ENCODE measurements at places on chromosomes 1 and 21.
A peak's percentile ranks its signal among the peaks of the same experiment; 100 is the strongest.

DNA sequence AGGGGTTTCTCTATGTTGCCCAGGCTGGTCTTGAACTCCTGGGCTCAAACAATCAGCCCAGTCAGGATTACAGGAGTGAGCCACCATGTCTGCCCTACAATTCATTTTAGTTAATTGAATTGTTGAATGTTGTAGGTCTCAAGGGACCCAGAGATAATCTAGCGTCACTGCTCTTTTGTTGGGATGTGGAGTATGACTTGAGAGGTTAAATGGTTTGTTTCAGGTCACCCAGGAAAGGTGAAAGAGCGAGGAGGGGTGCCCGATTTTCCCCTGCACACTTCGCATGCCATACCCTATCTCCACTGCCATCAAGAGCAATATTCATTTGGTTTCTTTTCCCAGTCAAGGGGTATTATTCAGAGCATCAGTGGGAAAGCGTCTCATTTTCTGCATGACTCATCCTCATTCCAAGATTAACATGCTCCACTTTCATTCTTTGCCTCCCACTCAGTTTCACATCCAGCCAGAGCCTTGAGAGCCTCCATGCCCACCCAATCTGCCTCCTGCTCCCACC is 13.1 kb upstream of the SLC30A1 start:
- no peak for DNase-seq

DNA sequence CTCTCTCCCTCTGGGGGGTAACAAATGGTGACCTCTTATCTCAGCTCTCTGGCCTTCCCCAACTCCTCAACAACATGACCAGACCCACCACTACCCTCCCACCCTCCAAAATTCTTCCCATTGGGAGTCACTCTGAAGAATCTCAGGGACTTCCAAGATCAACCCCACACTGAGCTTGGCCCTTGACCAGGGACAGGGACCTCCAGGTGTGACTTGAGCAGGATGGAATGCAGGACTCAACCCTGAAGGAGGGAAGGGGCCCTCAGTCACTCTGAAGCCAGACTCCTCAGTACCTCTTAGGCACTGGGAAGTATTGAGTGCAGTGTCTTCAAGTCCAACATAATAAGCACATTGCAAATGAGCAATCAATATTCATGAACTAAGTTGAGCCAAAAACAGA is 1.9 kb downstream of the CASQ1 start:
- no peak for DNase-seq

DNA sequence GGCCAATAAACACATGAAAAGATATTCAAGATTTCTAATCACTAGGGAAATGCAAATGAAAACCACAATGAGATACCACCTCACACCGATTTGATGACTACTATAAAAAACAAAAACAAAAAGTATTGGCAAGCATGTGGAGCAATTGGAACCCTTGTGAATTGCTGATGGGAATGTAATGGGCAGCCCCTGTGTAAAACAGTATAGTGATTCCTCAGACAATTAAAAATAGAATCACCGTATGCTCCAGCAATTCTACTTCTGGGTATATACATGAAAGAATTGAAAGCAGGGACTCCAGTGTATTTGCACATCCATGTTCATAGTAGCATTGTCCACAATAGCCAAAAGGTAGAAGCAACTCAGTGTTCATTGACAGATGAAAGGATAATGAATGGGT is 12.9 kb upstream of the C1orf115 start:
- no peak for DNase-seq

DNA sequence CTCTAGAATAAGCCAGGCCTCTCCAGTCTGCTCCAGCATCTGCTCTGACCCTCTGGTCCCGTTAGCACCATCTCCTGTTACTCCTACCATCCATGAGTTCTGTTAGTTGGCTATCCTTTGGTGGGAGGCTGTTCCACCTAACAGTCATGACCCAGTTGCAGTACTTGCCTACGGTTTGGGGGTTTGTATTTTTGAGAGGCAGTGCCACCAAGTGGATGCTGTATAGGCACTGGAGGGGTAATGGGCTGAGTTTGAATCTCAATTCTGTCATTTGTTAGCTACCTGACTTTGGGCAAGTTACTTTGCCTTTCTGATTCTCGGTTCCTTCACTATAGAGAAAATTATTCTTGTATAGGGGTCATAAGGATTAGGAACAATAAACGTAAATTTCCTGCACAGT is 12.1 kb upstream of the C8B start:
- no peak for DNase-seq

- no peak for DNase-seq
Observed at GRCh38 chr1:220839474-220839873, 39.8 kb upstream of the HLX start.

- no peak for DNase-seq
Observed at GRCh38 chr1:95021805-95022643, 50.7 kb downstream of the ALG14 start.

GRCh38 chr1:246971090-246971721 is 36.7 kb downstream of the ZNF695 start:
- peak; percentile 11 for DNase-seq

DNA sequence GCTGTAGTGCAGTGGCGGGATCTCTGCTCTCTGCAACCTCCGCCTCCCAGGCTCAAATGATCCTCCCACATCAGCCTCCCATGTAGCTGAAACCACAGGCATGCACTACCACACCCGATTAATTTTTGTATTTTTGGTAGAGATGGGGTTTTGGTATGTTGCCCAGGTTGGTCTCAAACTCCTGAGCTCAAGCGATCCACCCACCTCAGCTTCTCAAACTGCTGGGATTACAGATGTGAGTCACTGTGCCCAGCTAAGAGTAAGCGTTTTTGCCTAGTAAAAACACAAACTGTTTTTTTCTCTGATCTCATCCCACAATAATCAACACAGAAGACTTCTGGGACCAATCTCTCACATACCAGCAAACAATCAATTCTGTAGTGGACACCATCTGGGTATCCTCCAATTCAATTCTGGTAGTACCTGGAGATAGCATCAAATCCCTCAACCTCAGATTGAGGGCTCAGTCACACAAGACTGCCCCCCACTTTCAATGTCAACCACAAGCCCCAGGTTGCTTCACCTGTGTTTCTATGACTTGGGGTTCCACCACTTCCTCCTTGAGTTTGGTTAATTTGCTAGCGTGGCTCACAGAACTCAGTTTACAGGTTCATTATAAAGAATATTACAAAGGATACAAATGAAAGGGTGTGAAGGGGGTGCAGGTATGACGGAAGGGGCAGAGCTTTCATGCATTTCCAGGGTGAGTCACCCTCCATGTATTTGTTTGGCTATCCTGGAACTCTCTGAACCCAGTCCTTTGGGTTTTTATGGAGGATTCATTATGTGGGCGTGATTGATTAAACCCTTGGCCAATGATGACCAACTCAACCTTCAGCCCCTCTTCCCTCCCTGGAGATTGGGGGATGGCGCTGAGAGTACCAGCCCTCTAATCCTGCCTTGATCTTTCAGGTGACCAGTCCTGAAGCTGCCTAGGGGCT is 40.0 kb upstream of the RHOU start:
- DNase-seq: no peak

DNA sequence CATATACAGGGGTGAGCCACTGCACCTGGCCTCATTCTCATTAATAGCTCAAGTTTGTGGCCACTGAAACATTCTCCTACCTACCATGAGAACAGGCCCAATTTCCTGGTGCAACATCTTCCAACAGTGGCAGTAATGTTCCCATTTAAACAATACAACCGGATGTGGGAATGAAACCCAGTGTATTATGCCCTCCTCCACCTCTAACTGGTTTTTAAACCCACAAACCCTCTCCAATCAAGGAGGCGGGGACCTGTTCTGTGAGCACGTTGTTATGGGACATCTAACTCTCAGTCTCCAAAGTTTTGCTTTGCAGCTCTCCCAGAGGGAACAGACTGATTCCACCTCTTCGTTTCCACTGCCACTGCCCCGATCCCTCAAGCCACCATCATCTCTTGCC is 2.6 kb downstream of the CTNNBIP1 start:
- no peak for DNase-seq

GRCh38 chr1:27795601-27796000 is 22.6 kb downstream of the STX12 start:
- DNase-seq: no peak

GRCh38 chr1:24418898-24419628 is 3.5 kb downstream of the NIPAL3 start:
- DNase-seq: no peak

DNA sequence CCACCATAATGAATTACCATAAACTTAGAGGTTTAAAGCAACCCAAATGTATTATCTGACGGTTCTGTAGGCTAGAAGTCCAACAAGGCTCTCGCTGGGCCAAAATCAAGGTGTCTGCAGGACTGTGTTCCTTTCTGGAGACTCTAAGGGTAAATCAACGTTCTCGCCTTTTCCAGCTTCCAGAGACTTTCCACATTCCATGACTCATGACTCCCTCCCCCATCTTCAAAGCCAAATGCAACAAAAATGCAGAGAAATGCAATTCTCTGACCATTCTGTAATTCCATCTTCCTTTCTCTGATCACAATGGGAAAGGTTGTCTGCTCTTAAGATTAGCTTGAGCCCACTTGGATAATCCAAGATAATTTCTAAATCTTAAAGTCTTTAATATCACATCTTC is 287.1 kb downstream of the LTN1 start:
- DNase-seq: no peak

DNA sequence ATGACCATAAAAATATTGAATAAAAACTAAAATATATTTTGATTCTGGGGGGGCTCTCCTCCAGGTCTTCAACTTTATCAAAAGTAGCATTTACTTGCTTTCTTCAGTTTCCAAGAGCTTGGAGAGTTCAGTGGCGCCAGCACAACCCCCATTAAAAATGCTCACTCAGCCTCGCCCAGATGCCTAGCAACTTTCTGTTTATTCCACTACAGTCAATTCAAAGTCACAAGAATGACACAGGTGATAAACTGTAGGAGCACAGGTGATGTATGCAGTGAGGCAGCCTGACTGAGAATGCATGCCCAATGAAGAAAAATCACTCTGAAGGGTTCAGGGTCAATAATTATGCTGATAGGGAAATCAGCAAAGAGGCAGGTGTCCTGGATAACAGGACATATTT is 159.4 kb upstream of the ATP1B1 start:
- DNase-seq: no peak

GRCh38 chr1:39398278-39399021 is 93.0 kb upstream of the BMP8A start:
- peak; percentile 52 for DNase-seq

- DNase-seq: no peak
Observed at GRCh38 chr1:225347123-225347683, 80.6 kb downstream of the LBR start.

DNA sequence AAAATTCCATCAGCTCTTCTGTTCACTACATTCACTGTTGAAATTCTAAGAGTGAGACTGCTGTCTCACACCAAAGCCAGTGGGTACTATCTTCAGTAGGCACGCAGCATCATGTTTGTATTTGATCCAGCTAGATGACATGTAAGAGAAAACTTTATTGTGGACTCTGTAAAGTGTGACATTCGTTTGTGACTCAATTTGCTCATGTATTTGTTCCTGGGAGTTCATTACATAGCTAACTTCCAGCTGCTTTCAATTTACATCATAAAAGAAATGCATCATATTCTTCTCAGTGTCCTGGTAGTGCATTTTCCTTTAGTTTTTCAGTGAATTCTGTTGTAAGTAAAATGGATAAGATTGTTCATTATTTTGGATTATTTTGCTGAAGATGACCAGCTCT is 31.4 kb downstream of the CTH start:
- DNase-seq: no peak

DNA sequence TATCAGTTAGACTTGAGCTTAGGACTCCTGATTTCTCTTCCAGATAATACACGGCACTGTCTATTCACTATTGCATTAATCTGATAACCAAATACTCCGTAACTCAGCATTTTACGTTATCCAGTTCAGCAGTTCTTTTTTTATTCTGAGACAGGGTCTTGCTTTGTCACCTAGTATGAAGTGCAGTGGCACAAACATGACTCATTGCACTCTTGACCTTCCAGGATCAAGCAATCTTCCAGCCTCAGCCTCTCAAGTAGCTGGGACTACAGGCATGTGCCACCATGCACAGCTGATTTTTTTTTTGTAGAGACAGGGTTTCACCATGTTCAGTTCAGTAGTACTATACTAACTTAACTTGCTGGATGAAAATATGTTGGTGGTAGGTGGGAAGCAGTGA is 156.4 kb downstream of the PATJ start:
- DNase-seq: no peak

- no peak for DNase-seq
Observed at GRCh38 chr1:19661721-19662228, 2.9 kb upstream of the HTR6 start.

DNA sequence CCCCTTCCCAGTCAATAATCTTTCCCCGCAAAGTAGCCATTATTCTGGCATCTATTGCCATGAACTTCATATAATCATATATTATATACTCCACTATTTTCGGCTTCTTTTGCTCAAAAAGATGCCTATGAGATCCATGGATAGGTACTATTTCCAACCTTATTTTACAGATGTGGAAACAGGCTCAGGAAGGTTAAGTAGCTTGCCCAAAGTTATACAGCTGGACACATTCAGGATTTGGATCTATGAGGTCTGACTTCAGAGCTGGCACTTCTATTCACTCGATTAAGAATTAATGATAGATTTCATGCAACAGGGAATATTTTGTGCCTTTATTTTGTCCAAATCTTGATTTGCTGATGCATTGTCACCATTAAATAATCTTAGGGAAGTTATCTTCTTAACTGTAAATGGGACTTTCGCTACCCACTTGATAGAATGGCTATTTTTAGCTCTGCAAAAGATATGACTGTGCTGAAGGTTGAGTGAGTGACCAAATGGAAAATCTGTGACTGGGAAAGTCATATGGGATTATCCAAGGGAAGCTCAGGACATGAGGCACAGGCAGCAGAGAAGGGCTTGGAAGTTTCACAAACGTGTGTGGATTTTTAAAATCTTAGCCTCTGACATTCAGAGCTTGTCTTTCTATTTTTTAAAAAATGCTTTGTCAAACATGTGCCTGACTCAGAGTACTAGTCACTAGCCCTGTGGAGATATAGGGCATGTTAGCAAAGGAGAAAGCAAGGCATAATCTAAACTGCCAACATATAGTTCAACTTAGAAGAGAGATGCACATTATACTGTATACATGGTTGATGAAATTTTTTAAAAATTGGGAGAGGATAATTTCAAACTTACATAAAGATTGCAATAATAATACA is 36.5 kb downstream of the GIPC2 start:
- DNase-seq: no peak

GRCh38 chr1:108505763-108506070 is 54.2 kb upstream of the EEIG2 start:
- no peak for DNase-seq

GRCh38 chr1:193355178-193355577 is 168.8 kb upstream of the B3GALT2 start:
- no peak for DNase-seq

- no peak for DNase-seq
Observed at GRCh38 chr1:156337052-156337887, 822 bp downstream of the CCT3 start.
